ENCODE measurements at places on chromosomes 2 and 18.

DNA sequence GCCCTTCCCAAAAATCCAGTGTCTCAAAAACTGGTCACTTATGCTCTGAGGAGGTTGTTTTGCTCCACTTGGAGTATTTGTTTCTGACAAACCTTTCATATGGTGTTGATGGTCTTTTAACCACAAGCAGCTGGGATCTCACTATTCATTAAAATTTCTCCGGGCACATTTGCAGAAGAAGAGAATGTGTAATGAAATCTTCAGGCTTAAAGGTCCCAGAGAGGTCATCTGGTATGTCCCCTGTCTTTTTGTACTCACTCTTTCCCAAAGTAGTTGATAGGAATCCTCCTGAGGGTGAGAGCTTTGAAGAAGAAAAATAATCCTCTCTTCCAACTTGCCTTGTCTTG lies 430.8 kb downstream of the SETBP1 start:
- no peak for DNase-seq

- DNase-seq: no peak
These were observed 119.0 kb downstream of the KIAA1328 start for GRCh38 chr18:36947820-36948348.

- peak; percentile 86 for DNase-seq
These were observed 27.9 kb downstream of the RMND5A start for GRCh38 chr2:86747711-86748639.

DNA sequence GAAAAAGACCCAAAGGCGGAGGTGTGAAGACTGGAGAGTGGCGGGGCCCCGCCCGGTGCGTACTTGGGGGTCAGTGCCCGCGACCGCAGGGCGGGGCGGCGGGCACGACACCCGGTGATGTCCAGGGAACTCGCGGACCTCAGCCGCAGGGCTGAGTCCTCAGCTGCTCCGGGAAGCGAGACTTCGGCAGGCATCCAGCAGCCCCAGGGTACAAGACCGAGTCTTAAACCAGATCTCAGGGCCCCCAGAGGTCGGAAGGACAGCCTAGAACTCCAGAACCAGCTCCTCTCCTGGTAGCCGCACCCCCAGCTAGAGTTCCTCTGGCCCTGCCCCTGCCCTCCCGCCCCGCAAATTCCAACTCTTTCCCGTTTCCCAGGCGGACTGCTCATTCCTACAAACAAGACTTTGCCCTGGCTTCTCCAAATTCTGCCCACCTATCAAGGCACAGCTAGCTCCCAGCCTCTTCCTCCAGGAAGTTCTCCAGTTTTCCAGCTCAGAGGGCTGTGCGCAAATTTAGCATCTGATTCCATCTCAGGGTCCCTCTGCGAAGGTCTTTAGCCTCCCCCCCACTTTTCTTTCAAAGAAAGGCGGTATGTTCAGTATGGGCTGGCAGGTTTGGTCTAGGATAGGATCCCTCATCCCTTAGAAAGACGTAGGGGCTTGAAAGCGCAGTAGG lies 26.0 kb upstream of the NOTO start:
- DNase-seq: peak; percentile 13

DNA sequence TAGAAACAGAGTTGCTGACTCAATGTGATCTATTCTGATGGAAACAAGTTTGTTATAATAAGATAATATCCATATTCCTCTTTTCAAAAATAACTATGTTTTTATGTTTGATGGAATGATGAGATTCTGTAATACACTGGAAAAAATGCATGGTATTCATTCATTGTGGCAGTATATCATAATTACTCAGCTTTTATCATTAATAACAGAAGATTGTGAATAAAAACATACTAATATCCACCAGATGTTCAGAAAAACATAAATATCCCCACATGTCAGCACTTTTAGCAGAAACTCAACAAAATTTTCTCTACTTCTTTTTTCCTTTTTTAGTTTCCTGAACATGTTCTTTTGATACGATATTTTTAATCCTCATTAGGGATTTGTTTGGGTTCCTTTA lies 130.9 kb upstream of the CAVIN2 start:
- peak; percentile 53 for DNase-seq

DNA sequence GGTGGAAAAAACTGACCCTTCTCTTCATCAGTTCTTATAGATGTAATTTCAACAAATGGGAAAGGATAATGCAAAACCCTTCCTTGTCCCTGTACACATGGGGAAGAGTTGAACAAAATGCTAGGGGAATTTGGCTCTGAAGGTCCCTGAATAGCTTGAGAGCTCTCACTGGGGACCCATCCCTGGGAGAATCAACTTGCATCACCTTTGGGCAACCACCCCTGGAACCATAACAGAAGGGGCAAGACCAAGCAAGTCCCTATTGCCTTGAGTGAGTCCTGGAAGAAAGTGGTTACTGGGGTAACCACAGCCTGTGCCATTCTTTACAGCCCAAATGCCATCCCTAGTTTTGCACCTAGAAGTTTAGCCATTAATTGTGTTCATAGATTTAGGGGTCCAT lies 52.2 kb upstream of the B3GNT2 start:
- no peak for DNase-seq

DNA sequence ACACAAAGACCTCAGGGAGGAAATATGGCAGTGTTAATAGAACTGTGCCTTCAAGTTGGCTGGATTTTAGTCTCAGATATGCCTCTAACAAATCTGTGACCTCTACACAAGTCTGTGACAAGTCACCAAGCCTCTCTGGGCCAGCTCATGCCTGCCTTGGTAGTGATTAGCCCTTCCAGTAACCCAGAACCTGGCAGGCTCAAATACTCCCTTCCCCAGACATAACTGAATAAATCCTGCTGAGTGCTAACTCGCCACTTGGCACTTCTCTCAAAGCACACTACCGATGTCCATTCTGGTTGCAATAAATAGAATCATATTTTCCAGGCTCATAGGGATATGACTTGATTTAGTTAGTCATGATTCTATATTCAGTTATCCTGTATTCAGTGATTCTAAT lies 15.3 kb upstream of the THSD7B start:
- DNase-seq: no peak

DNA sequence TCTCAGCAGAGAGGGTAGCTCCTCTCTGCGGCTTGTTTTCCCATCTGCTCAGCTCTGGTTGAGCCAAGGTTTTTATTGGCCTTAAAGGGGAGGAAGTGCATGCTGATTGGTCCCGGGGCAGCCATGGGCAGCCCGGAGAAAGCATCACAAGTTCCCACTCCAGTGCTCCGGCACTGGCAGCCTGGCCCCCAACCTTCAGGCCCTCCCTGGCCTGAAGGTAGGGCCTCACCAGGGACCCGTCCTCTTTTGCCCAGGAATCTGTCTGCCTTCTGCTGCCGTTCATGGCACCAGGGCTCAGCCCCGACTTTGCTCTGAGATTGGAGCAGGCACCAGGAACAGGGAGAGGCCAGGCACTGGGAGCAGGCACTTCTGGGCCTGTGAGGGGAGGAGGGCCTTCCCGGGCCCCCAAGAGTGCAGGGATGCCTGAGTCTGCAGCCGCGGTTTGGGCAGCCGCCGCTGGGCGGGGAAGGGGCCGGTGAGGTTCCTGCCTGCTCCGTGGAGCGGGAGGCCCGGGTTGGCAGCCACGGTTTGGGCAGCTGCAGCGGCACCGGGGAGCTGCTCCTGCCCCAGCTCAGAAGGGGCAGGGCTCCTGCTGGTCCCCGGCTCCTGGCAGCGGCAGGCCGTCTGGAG lies 17.5 kb upstream of the ILKAP start:
- no peak for DNase-seq

- DNase-seq: no peak
These were observed 42.8 kb downstream of the RAMP1 start for GRCh38 chr2:237901932-237902850.

DNA sequence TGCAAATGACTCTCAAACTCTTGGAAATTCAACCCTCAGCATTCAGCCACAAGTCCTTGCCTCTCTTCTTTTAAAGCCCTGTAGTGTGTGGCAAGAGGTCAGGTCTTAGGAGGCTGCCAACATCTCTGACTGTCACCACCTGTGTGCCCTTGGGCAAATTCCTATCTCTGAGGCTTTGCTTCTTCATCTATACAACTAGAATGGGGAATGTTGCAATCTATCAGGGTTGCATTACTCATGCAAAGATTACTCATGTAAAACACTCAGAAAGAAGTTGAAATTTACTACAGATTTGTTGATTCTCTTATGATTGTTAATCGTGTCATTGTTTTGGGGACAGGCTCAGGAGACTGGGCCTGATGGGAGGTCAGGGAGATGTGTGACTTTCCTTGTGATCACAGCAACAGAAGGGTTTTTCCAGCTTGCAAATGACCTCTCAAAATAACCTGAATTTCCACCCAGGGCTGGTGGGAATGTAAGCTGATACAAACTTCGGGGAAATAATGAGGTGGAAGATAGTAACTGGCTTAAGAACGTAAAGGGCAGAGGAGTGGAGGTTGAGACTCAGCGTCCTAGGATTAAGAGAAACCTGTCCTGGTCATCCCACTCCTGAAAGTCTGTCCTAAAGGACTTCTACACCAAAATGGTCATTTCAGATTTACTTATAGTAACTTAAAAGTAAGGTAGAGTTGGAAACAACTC lies 32.1 kb upstream of the SIGLEC15 start:
- DNase-seq: peak; percentile 88

DNA sequence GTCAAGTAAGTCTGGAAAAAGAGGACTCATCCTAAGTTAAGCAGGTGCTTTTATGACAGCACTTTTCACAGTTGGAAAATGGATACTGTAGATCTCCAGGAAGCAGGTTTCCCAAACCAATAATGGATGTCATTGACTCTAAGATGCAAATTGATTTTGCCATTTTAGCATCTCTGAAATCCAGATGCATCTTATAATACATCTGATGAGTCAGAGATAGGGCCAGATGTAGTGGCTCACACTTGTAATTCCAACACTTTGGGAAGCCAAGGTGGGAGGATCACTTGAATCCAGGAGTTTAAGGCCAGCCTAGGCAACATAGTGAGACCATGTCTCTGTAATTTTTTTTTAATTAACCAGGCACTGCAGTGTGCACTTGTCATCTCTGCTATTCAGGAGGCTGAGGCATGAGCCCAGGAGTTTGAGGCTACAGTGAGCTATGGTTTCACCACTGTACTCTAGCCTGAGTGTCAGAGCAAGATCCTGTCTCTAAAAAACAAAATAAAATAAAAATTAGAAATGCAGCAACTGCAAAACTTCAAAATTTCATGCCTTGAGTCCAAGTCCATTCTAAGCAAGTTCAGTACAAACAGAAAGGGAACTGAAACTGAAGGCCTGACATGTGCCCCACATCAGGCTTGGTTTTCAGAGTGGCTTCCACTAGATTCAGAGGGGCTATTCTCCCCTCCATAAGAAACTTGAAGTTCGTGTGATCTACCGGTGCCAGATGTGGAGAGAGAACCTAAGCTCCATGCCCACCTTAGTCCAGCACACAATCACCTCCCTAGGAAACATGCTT lies 267.8 kb upstream of the NCKAP5 start:
- DNase-seq: no peak

- DNase-seq: no peak
These were observed 106.7 kb upstream of the KLHL14 start for GRCh38 chr18:32879497-32879896.

GRCh38 chr2:85184231-85184630 lies 51.0 kb downstream of the TCF7L1 start:
- no peak for DNase-seq

DNA sequence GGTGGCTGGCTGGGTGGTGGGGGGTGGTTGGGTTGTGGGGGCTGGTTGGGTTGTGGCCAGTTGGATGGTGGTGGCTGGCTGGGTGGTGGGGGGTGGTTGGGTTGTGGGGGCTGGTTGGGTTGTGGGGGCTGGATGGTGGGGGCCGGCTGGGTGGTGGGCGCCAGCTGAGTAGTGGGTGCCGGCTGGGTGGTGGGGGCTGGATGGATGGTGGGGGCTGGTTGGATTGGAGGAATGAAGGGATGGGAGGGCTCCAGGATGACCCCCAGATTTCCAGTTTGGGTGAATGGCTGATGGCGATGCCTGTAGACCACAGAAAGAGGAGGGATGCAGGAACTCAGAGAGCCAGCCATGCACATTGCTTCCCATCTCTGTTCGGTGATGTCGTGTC lies 26.8 kb upstream of the GPR17 start:
- DNase-seq: no peak
